CD4-positive, alpha-beta memory T cell (primary cell): ENCODE measurements at places on chromosomes 2 and 18. TPM values are rescaled to one million over a fixed set of nuclear protein-coding genes. Genes with fewer than 3 reads are reported as not detected.

DES gene
- not detected for polyA plus RNA-seq

SERPINB11 gene
- not detected for polyA plus RNA-seq

SLC9A4 gene
- not detected for polyA plus RNA-seq

TMEM247 gene
- not detected for polyA plus RNA-seq

ECEL1 gene
- polyA plus RNA-seq = not detected

HOXD10 gene
- not detected for polyA plus RNA-seq

EFEMP1 gene
- polyA plus RNA-seq = not detected

DUSP2 gene
- 303 TPM for polyA plus RNA-seq

ILKAP gene
- polyA plus RNA-seq = 48.3 TPM

ACMSD gene
- not detected for polyA plus RNA-seq

CXCR1 gene
- polyA plus RNA-seq = not detected

NRP2 gene
- not detected for polyA plus RNA-seq

FARP2 gene
- polyA plus RNA-seq = 5.5 TPM

CHRND gene
- not detected for polyA plus RNA-seq

IL36A gene
- 0.56 TPM for polyA plus RNA-seq

GPR39 gene
- polyA plus RNA-seq = not detected

MIB1 gene
- 6.7 TPM for polyA plus RNA-seq

WDR75 gene
- 12.3 TPM for polyA plus RNA-seq

VWA3B gene
- not detected for polyA plus RNA-seq

IL1A gene
- polyA plus RNA-seq = not detected

EEF1B2 gene
- polyA plus RNA-seq = 784 TPM

HOXD4 gene
- not detected for polyA plus RNA-seq

SATB2 gene
- polyA plus RNA-seq = not detected

KIF5C gene
- 3.0 TPM for polyA plus RNA-seq
